ENCODE measurements at places on chromosomes 16 and 17.
A peak's percentile ranks its signal among the peaks of the same experiment; 100 is the strongest.

- no peaks in the 10 kb centered on the region for H3K4me1 ChIP-seq
- no peaks in the 10 kb centered on the region for H3K36me3 ChIP-seq
- DNase-seq: no peak
These were observed 10.7 kb upstream of the USP10 start for GRCh38 chr16:84689111-84689510.

- no peaks in the 10 kb centered on the region for H3K4me1 ChIP-seq
- H3K27ac ChIP-seq: peak overlapping the region; percentile 80
- no peaks in the 10 kb centered on the region for H3K27me3 ChIP-seq
- H3K36me3 ChIP-seq: no peaks in the 10 kb centered on the region
These were observed 2.9 kb downstream of the CLUH start for GRCh38 chr17:2708585-2709182.

- H3K27ac ChIP-seq: no peak overlapping the region
- H3K27me3 ChIP-seq: no peaks in the 10 kb centered on the region
- no peak overlapping the region for H3K4me3 ChIP-seq
- DNase-seq: no peak
These were observed 327.6 kb downstream of the CDH13 start for GRCh38 chr16:82954224-82954929.

DNA sequence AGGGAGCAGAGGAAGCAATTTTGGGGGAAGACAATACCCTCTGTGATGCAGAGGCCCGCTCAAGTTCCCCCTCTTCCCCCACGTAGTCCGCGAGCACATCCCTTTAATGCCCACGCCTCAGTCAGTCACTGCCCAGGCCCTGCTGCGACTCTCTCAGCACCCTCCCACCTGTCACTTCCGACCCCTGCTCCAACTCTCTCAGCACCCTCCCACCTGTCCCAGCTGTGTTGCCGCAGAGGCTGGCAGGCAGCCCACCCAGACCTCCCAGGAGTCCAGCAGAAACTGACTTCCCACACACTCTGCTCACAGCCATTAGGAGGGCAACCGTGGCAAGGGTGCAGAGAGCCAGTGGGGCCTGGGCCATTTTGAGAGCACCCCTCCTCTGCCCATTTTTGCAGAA is 92.7 kb downstream of the WSCD1 start:
- no peak overlapping the region for H3K4me3 ChIP-seq
- no peak overlapping the region for H3K27ac ChIP-seq
- H3K27me3 ChIP-seq: no peaks in the 10 kb centered on the region
- DNase-seq: no peak
- no peaks in the 10 kb centered on the region for H3K36me3 ChIP-seq

DNA sequence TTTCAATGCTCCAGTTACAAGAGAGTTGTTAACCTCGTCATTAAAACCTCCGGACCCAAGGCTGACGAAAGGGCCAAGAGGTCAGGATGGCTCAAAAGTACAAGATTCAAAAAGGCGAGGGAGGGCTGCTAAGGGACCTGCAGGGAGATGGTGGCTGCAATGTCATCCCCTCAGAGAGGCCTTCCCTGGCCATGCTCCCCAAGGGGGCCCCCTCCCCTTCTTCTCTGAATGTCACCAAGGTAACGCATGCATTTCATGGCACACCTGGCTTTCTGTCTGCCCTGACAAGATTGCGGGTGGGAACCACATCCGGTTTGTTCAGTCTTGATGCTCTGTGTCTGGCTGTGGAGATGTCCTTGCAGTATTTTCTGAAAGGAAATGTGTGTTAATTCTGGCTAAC is 89.9 kb downstream of the C16orf78 start:
- H3K36me3 ChIP-seq: no peaks in the 10 kb centered on the region
- H3K27me3 ChIP-seq: peaks cover 27% of the 10 kb centered on the region
- H3K4me3 ChIP-seq: no peak overlapping the region
- DNase-seq: no peak

DNA sequence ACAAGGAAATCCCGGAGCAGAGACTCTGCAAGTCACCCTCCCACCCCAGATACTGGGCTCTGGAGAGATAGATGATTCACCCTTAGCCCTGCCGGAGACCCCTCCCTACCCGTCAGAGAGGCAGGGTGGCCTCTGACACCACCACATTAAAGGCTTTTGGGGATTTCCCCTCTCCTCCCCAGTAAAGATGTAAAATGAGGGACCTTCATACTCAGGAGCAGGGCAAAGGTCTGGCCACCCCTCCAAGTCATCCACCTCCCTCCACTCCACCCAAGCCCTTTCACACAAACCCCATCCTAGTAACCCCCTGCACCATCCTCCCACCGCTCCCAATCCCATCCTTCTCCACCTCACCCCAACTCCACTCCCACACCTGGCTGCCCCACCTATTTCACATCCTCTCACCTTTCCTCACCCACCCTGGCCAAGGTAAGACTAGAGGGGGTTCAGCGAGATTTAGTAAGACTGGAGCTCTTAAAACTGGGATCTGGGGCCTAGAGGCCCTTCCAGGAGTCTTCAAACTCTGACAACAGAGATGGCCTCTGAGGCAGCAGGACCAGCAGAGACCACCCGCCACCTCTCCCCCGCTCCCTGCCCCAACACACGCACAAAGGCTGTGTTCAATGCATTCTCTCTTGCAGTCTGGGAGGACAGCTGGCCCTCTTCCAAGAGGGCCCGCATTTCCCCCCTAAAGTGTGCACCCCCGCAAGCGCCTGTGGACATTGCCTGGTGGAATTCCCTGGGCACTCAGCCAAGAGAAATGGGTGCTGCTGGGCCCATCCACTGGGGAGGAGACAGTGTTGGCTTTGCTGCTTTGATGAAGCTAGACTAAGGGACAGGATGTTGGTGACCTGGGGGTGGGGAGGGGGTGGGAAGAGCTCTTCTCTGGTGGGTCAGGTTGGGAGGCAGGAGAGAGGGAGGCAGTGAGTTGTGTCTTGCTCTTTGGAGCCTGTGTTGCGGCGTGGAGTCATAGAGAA is 1.1 kb downstream of the ABAT start:
- peaks cover 13% of the 10 kb centered on the region for H3K4me1 ChIP-seq
- DNase-seq: no peak
- H3K27me3 ChIP-seq: no peaks in the 10 kb centered on the region
- H3K36me3 ChIP-seq: peaks cover 11% of the 10 kb centered on the region

- H3K27me3 ChIP-seq: no peaks in the 10 kb centered on the region
- H3K4me3 ChIP-seq: no peak overlapping the region
- H3K36me3 ChIP-seq: no peaks in the 10 kb centered on the region
- H3K4me1 ChIP-seq: no peaks in the 10 kb centered on the region
- no peak for DNase-seq
These were observed 159.8 kb downstream of the HS3ST3B1 start for GRCh38 chr17:14460516-14461226.

DNA sequence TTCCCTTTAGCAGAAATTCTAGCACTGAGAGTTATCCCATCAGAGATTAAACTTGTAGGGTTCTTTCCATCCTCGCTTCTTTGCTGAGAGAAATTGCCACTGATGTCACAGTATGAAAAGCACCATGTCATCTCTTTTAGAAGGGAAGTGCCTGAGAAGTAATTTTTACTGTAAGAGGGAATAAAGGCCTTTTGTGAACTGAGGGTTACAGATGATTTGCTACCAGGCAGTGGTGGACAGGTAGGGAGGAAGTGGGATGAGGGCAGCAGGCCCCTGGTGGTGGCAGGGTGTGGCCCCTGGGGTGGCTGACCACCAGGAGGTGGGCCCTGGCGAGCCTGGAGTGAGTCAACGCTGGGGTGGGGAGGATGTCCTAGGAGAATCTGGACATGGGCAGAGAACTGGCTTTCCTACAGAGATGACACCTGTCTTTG is 6.4 kb upstream of the MILR1 start:
- no peak for DNase-seq
- H3K27ac ChIP-seq: peak overlapping the region; percentile 52
- H3K36me3 ChIP-seq: no peaks in the 10 kb centered on the region
- H3K4me1 ChIP-seq: no peaks in the 10 kb centered on the region
- no peak overlapping the region for H3K4me3 ChIP-seq

DNA sequence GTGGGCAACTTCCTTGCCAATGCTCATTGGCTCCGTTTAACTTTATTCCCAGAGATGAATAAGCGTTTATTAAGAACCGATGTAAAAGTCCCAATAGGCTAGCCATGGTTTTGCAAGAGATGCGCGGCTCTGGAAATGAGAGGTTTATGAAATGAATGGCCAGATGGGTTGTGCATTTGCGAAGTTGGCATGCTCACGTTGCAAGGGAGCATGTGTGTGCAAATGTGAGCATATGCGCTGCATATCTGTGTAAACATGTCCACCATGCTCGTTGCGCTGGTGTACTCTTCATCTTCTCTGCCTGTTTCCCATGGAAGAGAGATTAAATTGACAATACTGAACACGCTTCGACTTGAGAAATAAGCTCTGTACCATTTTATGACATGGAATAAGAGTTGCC is 848.6 kb upstream of the RBFOX1 start:
- H3K27me3 ChIP-seq: no peaks in the 10 kb centered on the region
- H3K36me3 ChIP-seq: no peaks in the 10 kb centered on the region

DNA sequence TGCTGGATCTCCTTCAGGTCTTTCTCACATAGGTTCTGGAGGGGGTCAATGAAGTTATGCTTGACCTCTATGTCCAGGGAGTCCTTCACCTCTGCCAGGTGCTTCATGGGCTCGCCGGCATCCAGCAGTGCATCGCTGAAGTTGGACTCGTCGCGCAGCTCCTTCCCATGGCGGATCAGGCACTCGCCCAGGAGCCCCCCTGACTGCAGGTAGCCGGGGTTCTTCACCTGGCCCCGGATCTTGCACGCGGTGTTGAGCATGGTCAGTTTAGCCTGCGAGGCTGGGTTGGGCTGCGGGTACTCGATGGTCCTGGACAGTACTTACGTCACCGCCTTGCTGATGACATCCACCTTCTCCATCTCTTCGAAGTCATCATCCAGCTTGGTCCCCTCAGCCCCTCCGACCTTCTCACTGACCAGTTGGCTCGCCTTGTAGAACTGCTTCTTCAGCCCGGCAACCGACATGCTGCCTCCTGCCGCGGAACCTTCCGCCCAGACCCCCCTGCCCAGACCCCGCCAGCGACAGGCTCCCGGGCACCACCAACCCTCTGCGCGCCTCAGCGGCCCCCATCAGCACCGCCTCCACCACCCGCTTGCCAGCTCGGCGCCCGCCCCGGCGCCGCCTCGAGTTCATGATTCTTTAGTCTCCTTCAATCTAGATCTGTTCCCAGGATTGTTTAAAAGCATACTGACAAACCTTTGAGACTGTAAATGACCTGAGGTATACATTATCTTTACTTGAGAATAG is 99.8 kb downstream of the KPNA2 start:
- no peak overlapping the region for H3K27ac ChIP-seq
- H3K4me1 ChIP-seq: no peaks in the 10 kb centered on the region
- no peaks in the 10 kb centered on the region for H3K27me3 ChIP-seq

GRCh38 chr17:28997806-28998205 is 8.0 kb downstream of the SEZ6 start:
- H3K4me3 ChIP-seq: no peak overlapping the region
- no peaks in the 10 kb centered on the region for H3K4me1 ChIP-seq
- no peak for DNase-seq
- H3K36me3 ChIP-seq: no peaks in the 10 kb centered on the region
- H3K27me3 ChIP-seq: no peaks in the 10 kb centered on the region

DNA sequence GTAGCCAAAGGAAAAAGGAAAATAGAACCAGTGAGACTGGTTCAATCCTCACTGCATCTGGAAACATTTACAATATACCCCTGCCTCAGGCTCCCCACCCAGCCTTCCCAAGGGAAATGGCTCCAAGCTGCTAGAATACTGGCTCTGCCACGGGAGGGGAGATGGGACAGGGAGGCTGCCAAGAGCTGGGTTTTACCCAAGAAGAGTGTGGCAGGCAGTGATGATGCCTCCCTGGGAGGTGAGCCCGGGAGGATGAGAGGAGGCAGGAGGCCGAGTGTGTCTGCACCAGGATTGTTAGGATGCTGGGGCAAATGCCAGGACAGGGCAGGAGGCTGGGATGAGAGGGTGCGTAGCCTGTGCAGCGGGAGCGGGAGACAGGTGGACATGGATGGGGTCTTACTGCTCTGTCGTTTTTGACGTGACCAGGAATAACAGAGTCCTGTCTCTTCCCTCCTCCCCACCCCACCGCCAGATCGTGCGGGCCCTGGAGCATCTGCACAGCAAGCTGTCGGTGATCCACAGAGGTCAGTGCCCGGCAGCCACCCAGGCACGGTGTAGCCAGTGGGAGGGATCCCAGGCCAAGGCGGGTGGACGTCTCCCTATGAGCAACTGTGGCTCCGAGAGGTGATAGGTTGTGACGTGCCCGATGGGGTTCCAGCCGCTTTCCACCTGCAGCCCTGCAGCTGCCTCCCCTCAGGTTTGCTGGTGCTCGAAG is 18.4 kb downstream of the MAP2K3 start:
- no peak overlapping the region for H3K4me3 ChIP-seq
- H3K27ac ChIP-seq: no peak overlapping the region
- H3K36me3 ChIP-seq: peaks cover 96% of the 10 kb centered on the region
- DNase-seq: no peak
- no peaks in the 10 kb centered on the region for H3K4me1 ChIP-seq

DNA sequence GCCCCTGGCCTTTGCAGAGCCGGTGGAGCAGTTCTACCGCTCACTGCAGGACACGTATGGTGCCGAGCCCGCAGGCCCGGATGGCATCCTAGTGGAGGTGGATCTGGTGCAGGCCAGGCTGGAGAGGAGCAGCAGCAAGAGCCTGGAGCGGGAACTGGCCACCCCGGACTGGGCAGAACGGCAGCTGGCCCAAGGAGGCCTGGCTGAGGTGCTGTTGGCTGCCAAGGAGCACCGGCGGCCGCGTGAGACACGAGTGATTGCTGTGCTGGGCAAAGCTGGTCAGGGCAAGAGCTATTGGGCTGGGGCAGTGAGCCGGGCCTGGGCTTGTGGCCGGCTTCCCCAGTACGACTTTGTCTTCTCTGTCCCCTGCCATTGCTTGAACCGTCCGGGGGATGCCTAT is 29.5 kb downstream of the CIITA start:
- H3K27me3 ChIP-seq: no peaks in the 10 kb centered on the region
- no peak overlapping the region for H3K4me3 ChIP-seq
- DNase-seq: no peak
- peaks cover 89% of the 10 kb centered on the region for H3K36me3 ChIP-seq
- no peak overlapping the region for H3K27ac ChIP-seq
- no peaks in the 10 kb centered on the region for H3K4me1 ChIP-seq

DNA sequence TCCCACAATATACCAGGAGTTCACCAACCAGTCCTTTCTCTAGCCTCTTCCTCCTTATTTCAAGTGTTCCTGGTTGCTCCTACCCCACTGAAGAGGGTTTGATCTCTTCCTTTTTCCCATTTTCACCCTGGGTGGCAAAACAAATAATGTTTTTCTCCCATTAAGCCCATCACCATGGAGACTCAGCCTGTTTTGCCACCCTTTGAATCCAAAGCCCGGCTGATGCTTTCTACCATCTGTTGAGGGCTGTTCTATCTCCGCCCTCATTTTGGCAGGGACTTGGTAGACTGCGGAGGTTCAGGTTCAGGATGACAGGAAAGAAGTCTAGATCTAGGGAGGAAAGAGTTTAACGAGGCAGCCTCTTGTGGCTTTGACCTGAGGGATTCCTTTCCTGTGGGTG is 2.6 kb downstream of the DNAH2 start:
- peaks cover 43% of the 10 kb centered on the region for H3K27me3 ChIP-seq
- no peak for DNase-seq
- H3K27ac ChIP-seq: no peak overlapping the region
- no peak overlapping the region for H3K4me3 ChIP-seq
- H3K36me3 ChIP-seq: no peaks in the 10 kb centered on the region

All from tibial nerve (tissue), 4 donors.